Left kidney (tissue), 8 donors: ENCODE measurements at places on chromosomes 16 and 17. TPM values are rescaled to one million over a fixed set of nuclear protein-coding genes. Genes with fewer than 3 reads are reported as not detected.

DNA sequence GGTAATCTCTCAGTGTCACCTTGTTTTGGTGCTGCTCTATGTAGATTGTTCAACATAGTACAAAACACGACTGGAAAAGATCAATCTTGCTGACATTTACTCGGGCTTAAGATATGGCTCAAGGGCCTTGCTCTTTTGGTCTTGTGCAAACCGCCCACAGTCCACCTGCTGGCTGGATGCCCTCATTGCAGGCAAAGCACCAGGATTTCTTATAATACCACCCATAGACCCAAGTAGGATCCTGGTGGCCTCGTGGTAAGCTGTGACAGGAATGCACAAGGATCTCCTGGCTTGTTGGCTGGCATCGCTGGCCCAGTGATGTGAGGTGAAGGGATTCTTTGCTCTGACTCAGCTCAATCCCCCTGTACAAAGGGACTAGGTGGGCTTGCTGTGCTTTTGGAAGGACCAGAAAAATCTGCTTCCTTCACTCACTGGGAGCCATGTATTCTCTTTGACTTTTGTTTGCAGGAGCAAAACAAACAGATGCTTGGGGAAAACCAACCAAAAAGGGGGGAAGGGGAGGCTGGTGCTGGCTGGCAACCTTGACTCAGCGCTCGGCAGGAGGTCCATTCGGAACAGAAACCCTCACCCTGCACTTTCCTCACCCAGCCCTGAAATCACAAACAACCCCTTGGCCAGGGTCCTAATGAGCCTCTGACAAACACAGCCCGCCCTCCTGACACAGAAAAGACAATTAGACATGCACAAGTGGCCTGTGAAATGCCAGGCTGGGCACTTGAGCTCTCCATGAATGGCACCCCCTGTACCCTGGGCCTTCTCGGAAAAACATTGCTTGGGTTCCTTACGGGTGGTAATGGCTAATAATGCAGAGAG is 36.6 kb upstream of the MED9 start:
- no peak for DNase-seq

ERN1 gene
- polyA plus RNA-seq: 8.7 TPM

GRCh38 chr16:1923299-1924034 is 5.3 kb upstream of the HS3ST6 start:
- DNase-seq: no peak

SEC14L5 gene
- 0.12 TPM for polyA plus RNA-seq

DNA sequence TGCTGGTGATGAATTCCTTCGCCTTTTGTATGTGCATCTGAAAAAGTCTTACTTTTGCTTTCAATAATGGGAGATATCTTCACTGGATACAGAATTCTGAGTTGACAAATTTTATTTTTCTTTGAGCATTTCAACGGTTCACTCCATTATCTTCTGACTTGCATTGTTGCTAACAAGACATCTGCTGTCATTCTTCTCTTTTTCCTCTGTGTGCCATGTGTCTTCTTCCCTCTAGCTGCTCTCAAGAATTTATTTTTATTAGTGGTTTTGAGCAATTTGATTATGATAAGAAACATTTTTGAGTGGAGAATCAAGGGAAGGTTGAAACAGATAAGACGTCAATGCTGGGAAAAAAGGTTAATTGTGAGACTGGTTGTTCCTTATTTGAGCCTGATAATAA is 471.8 kb downstream of the CDH13 start:
- no peak for DNase-seq

DNA sequence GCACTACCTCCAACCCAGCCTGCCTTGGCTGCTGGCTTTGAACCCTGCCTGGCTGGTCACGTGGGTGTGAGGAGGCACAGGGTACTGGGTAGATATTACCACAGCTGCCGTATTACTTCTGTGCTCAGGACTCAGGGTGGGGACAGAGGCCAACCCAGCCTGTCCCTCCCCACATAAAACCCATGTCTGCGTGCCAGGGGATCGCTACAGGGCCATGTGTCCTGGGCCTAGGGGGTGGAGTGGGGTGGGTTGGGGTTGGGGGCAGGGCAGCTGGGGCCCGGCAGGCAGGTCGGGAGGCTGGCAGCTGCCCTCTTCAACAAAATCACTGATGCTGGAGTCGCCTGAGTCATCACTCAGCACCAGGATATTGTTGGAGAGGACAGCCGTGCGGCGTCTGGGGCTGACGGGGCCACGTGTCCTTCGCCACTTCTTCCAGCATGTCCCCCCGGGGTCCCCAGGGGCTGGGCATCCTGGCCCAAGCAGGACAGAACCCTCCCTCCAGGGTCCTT is 39.7 kb upstream of the PVALEF start:
- DNase-seq: no peak

DNA sequence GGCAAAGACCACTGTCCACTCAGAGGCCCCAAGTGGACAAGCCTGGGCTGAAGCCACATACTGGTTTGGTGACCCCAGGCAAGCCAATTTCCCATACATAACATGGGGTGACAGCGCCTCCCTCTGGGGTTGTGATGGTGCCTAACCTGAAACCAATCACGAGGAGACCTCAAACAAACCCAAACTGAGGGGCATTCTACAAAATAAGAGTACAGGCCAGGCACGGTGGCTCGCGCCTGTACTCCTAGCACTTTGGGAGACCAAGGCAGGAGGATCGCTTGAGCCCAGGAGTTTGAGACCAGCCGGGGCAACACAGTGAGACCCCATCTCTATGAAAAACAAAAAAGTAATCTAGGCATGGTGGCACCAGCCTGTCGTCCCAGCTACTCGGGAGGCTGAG is 3.6 kb downstream of the P2RX5 start:
- DNase-seq: no peak

DNA sequence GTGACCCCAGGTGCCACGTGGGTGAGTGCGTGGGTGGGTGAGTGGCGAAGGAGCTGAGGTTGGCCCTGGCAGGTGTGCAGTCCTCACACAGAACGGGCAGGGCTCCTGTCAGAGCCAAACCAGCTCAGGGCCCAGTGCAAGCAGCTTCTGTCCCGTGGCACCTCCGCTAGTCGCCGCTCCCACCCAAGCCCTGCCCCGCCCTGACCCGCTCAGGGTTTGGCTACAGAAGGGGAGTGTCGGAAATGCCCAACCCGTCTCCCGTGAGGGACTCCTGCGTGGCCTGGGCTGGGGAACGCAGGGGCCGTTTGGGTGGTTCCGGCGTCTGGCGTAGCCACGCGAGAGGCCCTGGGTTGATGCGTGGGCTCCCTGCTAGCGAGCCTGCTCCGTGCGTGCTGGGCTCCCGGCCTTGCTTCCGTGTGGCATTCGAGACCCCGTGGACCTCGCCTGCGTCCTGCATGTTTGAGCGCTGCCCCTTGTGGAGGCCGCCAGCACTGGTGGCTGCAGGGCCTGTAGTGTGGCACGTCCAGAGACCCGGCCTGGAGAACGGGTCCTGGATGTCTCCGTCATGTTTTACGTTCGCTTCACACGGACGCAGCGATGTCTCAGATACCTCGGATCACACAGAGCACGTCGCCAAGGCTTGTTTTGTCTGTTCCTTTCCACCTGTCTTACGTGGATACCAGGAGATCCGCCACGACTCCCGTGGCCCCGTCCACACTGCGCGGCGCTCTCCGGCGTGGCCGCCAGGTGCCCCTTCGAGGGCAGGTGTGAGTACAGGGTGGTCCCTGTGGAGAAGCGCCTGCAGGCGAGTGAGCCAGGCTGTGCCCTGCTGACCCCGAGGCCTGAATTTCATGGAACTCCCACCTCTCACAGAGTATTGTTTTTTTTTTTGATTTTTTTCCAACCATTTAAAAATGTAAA is 10.2 kb downstream of the CAPN15 start:
- no peak for DNase-seq

CD300A gene
- 0.91 TPM for polyA plus RNA-seq

RNF222 gene
- polyA plus RNA-seq: 0.07 TPM

DNA sequence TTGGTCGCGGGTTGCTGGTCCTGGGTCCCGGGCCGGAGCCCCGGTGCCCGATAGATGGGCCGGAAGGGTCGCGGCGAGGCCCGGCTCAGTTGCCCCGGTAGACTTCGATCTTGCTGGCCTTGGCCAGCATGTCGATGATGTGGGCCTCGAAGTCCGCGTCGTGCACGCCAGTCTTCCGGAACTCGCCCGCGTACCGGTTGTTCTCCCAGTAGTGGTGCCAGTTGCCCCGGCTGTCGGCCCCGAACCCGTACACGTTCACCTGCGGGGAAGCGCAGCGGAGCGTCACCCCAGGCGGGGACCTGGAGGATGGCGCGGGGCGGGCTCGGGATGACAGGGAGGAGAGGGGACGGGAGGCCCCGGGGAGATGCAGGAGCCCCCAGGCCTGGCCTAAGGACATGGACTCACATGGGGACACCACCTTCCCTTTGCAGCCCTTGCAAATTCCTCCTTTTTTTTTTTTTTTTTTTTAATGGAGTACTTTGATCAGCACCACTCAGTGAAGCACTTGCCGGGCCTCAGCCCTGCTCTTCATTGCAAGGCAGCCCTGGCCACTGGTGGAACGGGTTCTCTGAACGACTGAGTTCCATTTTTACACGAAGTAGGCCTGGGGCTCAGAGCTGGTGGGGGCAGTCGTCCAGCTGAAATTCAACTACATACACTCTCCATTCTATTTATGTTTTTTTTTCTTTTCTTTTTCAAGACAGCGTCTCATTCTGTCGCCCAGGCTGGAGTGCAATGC is 35.1 kb downstream of the DDX19A start:
- DNase-seq: no peak

EVPLL gene
- 0.23 TPM for polyA plus RNA-seq

- DNase-seq: no peak
These were observed 214.1 kb downstream of the SEC14L1 start for GRCh38 chr17:77354670-77355455.

RRAD gene
- polyA plus RNA-seq: 3.7 TPM

CA5A gene
- 0.25 TPM for polyA plus RNA-seq

DNA sequence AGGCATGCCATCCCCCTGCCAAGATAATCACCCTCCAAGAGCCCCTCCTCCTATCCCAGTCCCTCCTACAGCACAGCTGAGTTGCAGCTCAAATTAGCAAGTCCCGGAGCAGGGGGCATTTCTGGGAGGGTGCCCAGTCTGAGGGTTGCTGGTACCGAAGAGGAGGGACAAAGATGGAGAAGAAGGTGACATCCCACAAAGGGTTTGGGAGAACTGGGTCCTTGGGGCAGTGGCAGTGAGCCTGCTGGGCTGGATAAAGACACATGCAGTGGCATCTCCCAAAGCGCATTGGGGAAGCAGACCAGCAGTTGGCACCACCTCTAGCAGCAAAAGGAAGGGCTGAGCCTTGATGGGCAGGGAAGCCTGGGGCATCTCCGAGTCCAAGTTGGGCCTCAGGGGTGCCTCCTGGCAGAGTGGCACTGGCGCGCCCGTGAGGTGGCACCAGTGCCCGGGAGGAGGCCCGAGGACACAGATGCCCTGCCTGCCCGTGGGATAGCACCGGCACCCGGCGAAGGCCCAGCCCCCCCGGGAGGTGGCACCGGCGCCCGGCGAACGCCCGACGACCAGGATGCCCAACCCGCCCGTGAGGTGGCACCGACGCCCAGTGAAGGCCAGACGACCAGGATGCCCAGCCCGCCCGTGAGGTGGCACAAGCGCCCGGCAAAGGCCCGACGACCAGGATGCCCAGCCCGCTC is 622 bp downstream of the TOM1L2 start:
- no peak for DNase-seq

DNA sequence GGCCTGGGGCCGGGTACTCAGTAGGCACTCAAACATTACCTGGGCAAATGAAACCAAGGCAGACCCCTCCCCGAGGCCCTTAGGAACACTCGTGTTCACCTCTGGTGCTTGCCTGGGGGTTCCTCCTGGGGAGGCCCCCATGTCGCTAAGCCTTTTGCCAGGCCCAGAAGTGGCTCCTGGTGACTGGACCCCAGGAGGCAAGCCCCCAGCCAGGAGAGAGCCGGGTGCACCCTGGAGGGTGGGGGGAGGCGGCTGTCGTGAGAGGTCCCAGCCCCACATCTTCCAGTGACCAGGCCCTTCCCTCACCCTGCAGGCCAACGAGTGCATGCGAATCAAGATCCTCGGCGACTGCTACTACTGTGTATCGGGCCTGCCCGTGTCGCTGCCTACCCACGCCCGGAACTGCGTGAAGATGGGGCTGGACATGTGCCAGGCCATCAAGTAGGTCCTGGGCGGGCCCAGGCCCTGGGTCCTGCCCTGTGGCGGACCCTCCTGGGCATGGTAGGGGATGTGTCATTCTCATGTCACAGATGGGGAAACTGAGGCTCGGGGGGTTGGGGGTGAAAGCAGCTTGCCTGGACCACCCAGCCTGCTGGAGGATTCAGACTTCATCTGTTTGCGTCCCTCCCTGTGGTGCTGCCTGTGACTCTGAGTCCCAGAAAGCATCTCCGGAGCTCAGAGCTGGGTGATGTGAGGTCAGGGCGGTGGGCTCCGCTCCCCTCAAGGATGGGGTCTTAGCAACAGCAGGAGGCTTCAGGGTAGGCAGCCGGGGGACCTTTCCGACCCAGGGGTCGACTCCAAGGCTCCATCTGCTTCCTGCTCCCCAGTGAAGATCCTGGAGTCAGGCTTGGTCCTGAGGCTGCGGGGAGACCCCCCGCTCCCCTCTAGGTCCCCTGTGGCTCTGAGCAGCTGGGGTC is 32.5 kb downstream of the ADCY7 start:
- DNase-seq: no peak

GRCh38 chr16:12458591-12459358 is 344.9 kb downstream of the CPPED1 start:
- DNase-seq: no peak

- no peak for DNase-seq
These were observed 3.1 kb upstream of the SOX9 start for GRCh38 chr17:72117535-72118334.

- no peak for DNase-seq
These were observed 58.3 kb downstream of the NOS2 start for GRCh38 chr17:27741971-27742575.

DNA sequence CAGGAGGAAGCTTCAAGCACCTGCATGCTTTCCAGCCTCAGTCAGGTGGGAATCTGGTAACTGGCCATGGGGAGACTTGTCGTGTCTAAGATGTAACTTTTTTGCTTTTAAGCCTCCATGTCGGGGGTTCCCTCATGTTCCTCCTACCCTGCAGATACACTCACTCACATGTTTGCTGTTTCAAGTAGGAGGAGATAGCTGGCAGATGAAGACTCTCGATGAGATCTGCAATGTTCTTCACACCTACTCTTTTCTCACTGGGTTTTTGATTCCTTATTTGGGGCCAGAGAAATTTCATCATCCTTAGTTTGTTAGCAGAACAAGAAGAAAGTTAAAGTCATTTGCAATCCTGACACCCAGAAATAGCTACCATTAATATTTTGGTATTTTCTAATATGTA is 24.7 kb downstream of the UTP4 start:
- no peak for DNase-seq

DNA sequence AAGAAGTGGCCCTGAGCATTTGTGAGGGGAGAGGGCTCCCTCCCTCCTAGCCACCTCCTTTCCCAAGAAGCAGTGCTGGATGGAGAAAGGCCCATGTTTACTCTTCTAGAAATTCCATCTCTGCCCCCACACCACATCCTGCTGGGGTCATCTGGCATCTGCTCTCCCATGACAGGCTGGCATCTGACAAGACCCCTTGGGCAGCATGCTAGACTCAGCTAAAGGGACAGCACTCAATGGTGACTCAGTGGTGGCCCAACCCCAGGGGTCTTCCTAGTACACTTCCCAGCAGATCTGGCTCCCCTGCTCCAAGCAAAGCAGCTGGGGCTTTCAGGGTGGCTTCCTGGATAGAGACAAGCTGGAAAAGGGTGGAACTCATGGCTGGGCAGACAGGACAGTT is 14.4 kb downstream of the SLC38A7 start:
- no peak for DNase-seq

- DNase-seq: no peak
These were observed 14.6 kb downstream of the HSD11B2 start for GRCh38 chr16:67445441-67445912.

- no peak for DNase-seq
These were observed 196.3 kb downstream of the AXIN2 start for GRCh38 chr17:65365169-65365568.

ASB16 gene
- polyA plus RNA-seq: 3.0 TPM
